A549 treated with Hydrocortisone at 1 μM for 4 hours (cell line): ENCODE measurements at places on chromosomes 2 and 18. TPM values are rescaled to one million over a fixed set of nuclear protein-coding genes. Genes with fewer than 3 reads are reported as not detected.

Gene RPL37A
- 4,231 to 5,607 TPM (median 5,211 TPM) in 5 replicates for total RNA-seq

Gene LRPPRC
- total RNA-seq: 84.1 to 109 TPM (median 92.9 TPM) in 5 replicates

Gene CNGA3
- total RNA-seq: 0.05 TPM in 1 of 5 replicates, not detected in the others

Gene SLC30A3
- total RNA-seq: 2.8 to 3.6 TPM (median 3.2 TPM) in 5 replicates

Gene AOX1
- 4.1 to 8.6 TPM (median 4.8 TPM) in 5 replicates for total RNA-seq

Gene EVX2
- total RNA-seq: not detected in 5 replicates

Gene SLC4A5
- 0.31 to 0.47 TPM (median 0.42 TPM) in 5 replicates for total RNA-seq

Gene TRIM54
- 0.81 to 1.1 TPM (median 0.88 TPM) in 5 replicates for total RNA-seq

Gene FSHR
- total RNA-seq: not detected in 5 replicates

Gene CTAGE1
- not detected in 5 replicates for total RNA-seq

Gene COL4A3
- total RNA-seq: 0.41 to 1.3 TPM (median 1.0 TPM) in 5 replicates

Gene SOX11
- not detected in 5 replicates for total RNA-seq

Gene C2orf81
- 3.0 to 3.5 TPM (median 3.1 TPM) in 5 replicates for total RNA-seq

Gene CCDC178
- total RNA-seq: not detected in 5 replicates

Gene ALK
- total RNA-seq: 0.02 TPM in 1 of 5 replicates, not detected in the others

Gene SLC11A1
- total RNA-seq: 0.08 to 0.29 TPM (median 0.23 TPM) in 5 replicates

Gene CPO
- not detected in 5 replicates for total RNA-seq

Gene ERFE
- 5.7 to 9.7 TPM (median 8.1 TPM) in 5 replicates for total RNA-seq

Gene PROM2
- 0.01 to 0.23 TPM (median 0.14 TPM) in 4 of 5 replicates, not detected in the other for total RNA-seq

Gene MYO5B
- total RNA-seq: 7.3 to 9.2 TPM (median 8.4 TPM) in 5 replicates

Gene NT5C1B
- total RNA-seq: not detected in 5 replicates

Gene EIF5B
- 54.5 to 74.9 TPM (median 58.2 TPM) in 5 replicates for total RNA-seq

Gene CPSF3
- total RNA-seq: 46.6 to 61.4 TPM (median 51.5 TPM) in 5 replicates

Gene RAD51AP2
- total RNA-seq: not detected in 5 replicates

Gene AFF3
- total RNA-seq: 0.01 to 0.22 TPM (median 0.03 TPM) in 4 of 5 replicates, not detected in the other

Gene HAAO
- not detected in 5 replicates for total RNA-seq

Gene TSPYL6
- total RNA-seq: not detected in 5 replicates

Gene VSNL1
- total RNA-seq: not detected in 5 replicates

Gene ABCG5
- not detected in 5 replicates for total RNA-seq

Gene ICA1L
- 1.2 to 2.3 TPM (median 1.8 TPM) in 5 replicates for total RNA-seq
